ENCODE measurements at places on chromosomes 2 and 18.

- no peak for DNase-seq
These were observed 180.7 kb upstream of the ID2 start for GRCh38 chr2:8501061-8501720.

DNA sequence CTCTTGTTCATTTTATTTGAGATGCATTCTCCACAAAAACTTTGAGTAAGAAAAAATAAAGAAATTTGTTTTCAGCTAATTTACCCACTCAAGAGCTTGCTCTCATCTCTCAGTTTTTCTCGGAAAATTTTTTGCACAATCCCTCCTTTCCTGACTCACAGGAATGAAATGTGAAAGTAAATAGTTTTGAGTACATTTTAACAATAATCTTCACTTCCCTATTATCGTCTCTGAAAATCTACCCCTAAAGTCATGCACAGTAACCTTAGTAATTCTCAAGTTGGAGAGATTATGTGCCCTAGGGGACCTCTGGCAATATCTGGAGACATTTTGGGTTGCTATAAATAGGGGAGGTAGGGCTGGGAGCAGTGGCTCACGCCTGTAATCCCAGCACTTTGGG is 2.6 kb downstream of the CYB5A start:
- DNase-seq = peak; percentile 72

- DNase-seq = no peak
These were observed 85.4 kb downstream of the XDH start for GRCh38 chr2:31329081-31329625.

DNA sequence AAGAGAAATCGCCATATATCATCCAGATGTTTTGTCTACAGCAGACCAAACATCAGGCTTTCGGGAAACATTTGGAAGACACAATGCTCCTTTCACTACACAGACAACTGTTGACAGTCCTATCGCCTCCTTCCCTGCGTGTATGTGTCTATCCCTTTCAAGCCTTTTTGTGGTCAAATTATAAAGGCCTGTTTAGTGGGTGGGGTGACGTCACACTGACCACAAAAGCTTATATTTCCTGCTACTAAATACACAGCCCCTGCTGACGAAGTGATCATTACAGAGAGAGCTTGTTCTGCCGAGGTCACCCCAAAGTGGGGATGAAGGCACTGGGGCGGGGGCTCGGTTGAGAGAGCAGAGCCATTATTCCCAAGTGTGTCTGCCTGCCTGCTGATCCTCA is 302.7 kb upstream of the TNP1 start:
- DNase-seq = peak; percentile 92

DNA sequence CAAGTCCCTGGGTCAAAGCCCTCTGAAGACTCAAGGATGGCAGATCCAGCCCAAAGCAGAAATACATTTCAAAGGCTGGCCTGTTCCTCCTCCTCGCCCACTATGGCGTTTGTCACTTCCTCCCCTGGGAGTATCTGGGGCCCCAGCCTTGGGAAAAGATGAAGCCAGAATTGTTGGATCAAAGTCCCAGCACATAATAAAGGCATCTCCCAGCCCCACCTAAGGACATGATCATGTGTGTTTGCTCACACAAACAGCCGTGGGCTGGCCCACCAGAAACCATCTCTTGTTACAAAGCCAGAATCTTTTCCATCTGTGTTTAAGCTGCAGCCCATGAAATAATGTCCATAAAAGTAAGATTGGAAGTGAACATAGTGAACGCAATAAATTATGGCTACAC is 50.1 kb upstream of the HAAO start:
- no peak for DNase-seq

GRCh38 chr18:52227536-52227935 is 112.5 kb upstream of the DCC start:
- DNase-seq = no peak

DNA sequence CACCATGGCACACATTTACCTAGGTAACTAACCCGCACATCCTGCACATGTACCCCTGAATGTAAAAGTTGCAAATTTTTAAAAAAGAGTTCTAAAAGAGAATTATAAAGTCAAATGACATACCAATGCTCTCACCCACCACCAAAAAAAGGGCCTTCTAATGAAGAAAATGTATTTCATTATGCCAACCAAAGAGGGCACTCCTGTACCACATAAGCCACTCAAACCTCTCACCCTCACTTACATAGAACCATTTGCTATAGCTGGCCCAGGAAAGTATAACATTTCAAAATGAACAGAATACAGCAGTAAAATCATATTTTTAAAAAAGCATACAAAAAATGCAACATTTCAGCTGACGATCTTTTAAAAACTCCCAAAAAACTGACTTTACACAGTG is 241.5 kb upstream of the PKDCC start:
- DNase-seq = no peak

DNA sequence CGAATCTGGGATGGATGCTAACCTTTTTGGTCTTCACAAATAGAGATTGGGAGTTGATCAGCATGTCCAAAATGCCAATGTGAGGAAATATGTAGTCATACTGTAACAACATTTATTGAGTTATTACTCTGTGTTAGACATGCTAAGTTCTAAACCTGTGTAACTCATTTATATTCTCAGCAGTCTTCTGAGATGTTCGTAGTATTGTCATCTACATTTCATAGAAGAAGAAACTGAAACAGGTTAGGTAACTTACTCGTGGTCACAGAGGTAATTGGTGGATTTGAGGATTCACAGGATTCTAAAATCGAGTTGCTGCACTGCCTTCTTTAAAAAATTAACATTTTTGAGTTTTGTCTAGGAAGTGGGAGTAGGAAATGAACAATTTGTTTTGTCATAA is 162.1 kb downstream of the UBE2E3 start:
- no peak for DNase-seq

GRCh38 chr2:117949806-117950205 is 64.1 kb downstream of the CCDC93 start:
- no peak for DNase-seq

GRCh38 chr2:85453571-85453970 is 35.1 kb downstream of the SH2D6 start:
- no peak for DNase-seq

DNA sequence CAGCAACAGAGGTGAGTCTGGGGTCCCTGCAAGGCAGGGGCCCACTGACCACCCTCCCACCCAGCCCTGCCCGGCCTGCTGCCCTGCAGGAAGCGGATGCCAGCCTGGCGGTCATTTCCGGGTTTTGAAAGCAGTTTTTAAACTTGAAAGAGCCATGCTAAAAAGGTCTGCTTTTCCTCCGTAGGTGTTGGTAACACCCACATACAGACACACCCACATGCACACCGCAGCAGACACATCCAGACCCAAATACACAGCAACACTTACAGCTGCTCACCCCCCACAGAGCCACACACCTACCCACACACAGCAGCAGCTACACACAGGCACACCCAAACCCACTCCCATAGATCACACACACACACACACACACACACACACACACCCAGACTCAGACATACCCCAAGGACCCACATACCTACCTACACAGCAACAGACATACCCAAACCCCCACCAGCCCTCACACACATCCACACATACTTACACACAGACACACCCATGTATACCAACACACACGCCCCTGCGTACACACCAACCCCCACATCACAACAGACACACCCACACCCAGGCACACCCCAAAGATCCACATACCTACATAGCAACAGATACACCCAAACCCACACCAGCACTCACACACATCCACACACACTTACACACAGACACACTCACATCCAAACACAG is 7.6 kb downstream of the ZFP36L2 start:
- DNase-seq = peak; percentile 24

DNA sequence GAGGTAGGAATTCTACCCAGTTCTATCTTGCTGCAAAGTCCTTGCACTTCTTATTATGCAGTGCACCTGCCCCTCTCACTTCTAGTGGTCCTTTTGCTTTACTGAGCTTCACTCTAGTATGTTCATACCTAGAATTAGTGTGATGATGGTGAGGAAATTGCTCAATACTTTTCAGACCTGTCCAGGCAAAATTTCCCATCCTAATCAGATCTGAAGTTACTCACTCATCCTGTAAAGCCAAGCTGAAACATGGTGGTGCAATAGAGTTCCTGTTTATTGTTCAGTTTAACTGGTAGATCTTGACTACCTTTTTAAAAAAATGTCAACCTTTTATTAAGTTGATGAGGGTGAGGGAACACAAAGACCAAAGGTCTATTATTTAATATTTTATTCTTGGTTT is 12.6 kb upstream of the FIGN start:
- no peak for DNase-seq

DNA sequence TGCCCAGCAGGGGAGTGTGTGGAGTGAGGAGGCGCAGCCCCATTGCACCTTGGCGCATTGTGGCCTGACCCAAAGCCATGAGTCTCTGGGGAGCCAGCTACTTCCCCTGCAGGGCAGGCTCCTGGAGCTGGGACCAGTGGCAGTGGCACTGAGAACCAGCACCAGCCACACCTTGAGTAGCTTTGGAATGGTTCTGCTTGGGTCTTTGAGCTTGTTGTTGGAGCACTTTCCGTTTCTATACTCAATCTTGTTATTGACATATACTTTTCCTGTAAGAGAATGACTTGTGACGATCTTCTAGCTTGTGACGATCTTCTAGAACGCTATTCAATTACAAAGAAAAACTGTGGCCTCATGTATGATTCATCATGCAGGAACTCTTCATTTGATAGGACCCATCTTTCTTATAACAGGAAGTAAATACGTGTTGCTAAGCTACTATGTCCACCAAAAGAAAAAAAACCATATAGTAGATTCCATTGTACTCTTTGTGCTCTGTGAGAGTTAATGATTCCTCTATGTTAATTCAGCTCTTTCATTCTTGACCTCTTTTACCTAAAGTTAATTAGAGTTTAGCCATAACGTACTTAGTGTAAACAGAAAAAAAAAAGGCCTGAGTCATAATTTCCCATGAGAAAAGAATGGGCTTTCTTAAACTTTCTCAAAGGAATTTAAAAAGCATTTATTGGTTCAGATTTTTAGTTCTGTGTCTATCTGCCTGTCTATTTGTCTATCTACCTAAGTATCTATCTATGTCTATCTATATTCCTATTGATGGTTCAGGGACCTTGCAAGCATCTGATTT is 113.1 kb downstream of the GATA6 start:
- peak; percentile 84 for DNase-seq

DNA sequence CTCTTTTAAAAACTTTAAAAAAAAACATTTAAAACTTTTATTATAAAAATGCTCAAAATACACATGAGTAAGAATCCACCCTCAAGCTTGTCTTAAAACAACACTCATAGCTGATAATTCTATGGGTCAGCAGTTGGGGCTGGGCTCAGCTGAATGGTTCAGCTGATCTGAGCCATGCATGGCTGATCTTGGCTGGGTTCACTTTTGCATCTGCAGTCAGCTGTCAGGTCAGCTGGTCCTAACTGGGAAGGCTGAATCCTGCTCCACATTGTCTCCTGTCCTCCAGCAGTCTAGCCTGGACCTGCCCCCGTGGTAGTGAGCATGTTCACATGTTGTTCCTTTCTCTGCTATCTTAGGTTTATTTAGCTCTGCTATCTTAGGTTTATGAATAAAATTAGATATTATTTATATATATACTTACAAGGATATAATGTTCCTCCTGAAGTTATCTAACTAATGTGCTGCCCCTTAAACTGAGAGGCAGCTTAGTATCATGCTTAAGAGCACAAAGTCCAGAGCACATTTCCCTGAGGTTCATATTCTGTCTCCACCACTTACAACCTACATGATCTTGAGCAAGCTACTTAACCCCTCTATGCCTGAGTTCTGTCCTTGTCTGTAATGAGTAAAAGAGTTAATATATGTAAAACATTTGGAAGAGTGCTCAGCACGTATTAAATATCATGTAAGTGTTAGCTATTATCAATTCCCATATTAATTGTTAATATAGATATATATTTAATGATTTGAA is 309.4 kb downstream of the PTPRM start:
- no peak for DNase-seq

- no peak for DNase-seq
These were observed 100.2 kb downstream of the DYNC1I2 start for GRCh38 chr2:171787333-171788072.
